ENCODE measurements at places on chromosomes 5 and 9.
A peak's percentile ranks its signal among the peaks of the same experiment; 100 is the strongest.

DNA sequence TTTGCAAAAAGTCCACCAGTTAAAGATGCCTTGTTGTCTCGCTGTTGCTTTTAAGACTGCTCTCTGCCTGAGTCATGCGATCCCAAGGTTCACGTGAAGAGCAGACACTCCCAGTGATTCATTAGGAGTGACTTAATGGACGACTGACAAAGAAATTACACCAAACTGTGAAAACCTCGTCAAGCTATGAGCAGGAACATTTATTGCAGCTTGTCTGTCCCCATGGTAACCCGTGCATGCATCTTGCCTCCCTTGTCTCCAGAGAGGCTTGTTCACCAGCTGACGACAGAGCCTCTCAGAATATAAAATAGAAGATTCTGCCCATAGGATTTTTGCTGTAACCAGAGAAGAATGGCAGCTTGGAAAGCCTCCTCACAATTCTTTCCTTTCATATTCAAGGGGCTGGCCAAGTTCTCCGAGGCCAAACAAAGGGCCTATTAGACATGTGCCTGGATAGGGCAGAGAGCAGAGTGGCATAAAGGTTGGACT is 352.7 kb downstream of the SPOCK1 start:
- no peak for DNase-seq

DNA sequence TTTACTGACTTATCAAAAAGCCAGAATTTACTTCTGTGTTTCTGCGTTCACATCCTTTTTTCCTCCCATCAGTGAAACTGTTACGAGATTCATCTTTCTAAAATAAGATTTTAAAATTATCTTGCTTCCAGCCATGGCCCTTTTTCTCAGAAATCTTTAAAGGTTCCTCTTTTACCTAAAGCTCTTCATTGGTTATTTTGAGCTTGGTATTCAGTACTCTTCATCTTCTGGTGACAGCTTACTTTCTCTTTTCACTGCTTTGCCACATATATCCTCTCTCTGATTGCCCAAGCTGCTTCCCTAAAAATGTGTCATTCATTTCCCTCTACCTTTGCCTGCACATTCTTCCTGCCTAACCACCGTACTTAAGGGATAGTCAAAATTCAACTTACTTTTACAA is 32.3 kb downstream of the TGFBR1 start:
- DNase-seq = no peak

DNA sequence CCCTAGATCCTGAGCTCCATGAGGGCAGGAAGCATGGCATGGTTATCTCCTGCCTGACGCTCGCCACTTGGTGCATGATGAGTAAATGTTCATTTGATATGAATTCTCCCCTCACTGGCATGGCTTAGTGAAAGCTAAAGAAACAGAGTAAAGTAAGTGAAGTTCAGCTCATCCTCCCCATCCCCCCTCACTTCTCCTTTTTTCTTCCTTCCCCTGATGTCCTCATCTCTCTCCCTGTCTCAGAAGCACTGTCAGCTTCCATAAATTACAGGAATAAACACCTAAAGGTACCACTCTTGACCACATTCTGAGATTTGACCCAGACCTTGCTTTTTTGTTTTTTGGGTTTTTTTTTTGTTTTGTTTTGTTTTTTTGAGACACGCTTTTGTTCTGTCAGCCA is 73.3 kb downstream of the SNX18 start:
- no peak for DNase-seq

GRCh38 chr9:96068511-96068910 is 193.0 kb downstream of the ERCC6L2 start:
- DNase-seq = no peak

DNA sequence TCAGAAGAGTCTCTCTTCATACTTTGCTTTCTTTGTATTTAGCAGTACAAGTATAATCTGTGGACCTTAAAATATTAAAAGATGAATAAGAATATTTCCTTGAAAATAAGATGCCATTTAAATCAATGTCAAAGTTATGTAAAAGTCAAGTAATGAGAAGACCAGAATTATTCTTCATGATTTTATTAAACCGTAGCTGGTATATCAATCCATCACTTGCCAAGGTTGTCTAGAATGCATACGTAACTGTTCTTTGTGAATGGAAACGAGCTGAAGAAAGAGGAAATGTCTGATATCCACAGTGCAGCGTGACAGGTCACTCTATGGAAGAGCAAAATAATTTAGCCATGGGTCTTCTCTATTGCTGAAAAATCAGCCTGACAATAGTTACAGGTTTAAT is 488.7 kb upstream of the CCNG1 start:
- DNase-seq = no peak

DNA sequence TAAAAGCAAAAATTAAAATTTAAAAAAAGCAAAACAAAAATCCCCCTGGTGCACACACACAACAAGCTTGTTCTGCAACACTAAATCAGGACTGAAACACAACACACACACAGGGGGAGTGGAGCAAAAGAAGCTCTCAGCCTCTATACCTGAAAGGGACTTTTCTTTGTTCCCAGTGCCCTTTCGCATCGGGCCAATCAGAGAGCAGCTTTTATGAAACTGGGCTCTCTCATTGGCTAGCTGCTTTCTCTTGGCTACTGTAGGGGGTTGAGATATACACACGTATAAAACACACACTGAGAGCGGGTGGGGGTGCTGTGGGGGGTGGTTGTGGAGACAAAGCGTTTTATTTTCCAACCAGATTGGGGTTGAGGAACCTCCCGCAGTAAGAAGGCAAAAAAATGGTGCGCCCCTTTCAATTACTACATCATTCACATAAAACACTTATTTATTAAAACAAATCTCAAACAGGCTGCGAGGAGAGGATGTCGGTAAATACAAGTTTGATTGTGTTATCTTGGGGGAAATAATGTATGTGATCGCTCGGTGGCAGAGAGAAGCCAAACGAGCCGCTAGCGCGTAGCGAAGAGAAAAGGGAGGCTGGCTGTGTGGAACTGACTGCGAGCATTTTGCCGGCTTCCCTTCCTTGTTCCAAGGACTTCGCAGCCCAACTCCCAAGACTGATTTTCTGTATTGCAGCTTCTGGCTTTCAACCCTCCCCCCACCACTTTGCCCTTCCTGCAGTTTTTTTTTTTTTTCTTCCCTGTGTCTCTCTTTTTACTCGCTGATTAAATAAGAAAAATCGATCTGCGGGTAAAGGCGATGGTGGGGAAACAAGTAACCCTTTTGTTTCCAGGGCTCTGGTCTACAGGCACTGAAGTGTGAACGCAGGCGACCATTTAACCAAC is 2.5 kb upstream of the ZNF608 start:
- peak; percentile 95 for DNase-seq

- no peak for DNase-seq
These were observed 27.5 kb upstream of the UBTD2 start for GRCh38 chr5:172311026-172311425.

GRCh38 chr5:95162231-95162992 is 122.5 kb downstream of the MCTP1 start:
- DNase-seq = no peak

- DNase-seq = no peak
These were observed 215.1 kb upstream of the NREP start for GRCh38 chr5:111972080-111972479.

DNA sequence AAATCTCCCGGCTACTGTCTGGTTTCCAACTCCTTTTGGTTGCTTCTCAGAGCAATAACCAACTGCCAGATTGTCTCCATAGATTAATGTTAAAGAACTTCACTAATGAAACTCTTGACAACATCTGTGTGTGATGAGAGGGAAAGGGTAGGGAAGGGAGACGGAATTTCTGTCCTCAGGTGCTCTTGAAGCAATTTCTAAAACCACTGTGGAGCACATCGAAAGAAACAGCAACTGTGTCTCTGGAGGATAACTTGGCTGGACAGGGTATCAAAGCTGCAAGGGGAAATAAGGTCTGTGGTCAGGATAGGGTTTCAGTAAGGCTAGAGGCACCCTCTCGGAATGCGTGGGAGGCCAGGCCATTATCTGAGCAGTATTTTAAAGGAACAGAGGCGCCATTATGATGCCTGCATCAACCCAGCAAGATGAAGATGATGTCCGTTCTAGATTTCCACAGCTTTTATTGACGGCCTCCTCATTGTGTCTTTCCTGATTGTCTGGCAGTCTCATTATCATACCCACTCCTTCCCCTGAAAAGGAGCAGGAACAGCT is 76.6 kb downstream of the RORB start:
- no peak for DNase-seq

GRCh38 chr9:96136992-96137670 is 164.8 kb downstream of the HSD17B3 start:
- no peak for DNase-seq

GRCh38 chr5:31464081-31464480 is 67.8 kb downstream of the DROSHA start:
- DNase-seq = no peak

DNA sequence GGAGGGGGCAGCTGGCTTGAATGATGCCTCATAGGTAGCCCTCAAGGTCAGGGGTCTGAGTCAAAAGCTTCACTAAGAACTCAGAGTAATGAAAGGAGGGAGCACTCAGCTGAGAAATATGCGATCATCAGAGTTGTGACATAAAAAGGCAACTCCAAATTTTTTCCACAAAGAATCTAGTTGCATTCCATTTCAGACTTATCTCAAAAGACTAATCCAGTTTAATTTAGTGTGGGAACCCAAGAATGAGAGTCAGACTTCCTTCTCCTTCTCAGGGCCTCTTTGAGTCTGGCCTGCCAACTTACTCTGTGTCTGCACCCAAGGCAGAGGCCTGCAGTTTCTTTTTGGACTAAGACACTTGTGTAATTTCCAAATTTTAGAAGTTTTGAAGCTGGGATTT is 34.7 kb downstream of the GABRP start:
- no peak for DNase-seq

DNA sequence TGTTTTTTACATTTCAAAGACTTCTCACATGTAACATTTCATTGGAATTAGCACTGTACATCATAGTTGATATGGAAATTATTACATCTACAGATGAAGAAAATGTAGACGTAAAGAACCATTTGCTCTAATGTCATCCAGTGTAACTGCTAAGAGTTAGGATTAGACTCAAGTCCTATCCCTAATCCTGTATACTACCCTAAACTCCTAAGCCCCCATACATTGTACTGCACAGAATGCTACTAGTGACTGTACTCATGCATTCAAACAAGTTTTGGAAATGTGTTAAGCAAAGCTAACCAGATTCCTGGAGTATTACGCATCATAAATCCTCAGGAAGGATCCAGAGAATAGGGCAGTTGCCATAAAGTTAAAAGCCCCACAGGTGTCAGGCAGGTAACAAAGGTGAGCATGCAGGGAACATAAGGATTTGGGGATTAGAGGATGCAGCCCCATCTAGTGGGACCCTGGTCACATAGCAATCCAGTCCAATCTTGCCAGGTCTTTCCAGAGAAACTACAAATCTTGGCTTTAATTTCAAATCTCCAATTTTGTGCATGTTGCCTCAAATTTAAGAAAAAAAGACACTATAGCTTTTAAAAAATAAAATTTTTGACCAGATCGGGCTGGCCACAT is 32.0 kb downstream of the HAVCR1 start:
- DNase-seq = no peak

DNA sequence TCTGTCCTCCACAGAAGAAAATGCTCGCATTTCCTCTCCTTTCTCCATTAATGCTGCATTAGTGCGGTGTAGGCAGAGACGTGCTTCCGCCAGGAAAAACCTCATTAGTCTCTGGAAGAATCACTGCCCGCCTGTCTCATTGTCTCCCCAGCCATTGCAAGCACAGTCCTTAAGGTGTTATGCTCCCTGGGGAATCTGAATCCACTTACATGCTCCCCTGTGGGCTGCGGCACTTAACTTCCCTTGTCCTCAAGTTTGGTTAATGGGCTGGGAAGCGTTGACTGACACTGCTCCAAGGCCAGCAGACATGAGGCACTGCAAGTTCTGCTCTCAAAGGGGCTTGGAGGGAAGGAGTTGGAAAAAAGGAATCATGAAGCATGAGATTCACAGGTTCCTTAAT is 41.6 kb downstream of the TARS1 start:
- DNase-seq = no peak

DNA sequence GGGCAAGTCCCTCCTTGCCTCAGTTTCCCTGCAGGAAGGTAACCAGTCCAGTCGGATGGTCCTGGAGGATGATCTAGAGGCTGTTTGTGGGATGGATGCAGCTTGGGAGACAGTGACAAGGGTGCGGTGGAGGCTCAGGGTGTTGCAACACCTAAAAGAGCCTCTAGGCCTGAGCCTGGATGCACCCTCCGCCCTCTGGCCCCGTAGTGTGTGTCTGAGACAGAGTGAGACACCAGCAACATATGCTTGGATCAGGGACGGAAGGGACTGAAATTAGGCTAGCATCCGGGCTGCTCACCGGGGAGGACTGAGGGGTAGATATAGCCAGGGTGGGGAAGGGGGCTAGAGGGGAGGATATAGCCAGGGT is 1.1 kb downstream of the CRAT start:
- no peak for DNase-seq

GRCh38 chr9:93702261-93702660 is 125.9 kb downstream of the PHF2 start:
- DNase-seq = no peak

GRCh38 chr5:133403741-133404364 is 208.5 kb downstream of the FSTL4 start:
- DNase-seq = no peak

GRCh38 chr5:131988601-131989000 is 22.9 kb downstream of the ACSL6 start:
- DNase-seq = no peak

DNA sequence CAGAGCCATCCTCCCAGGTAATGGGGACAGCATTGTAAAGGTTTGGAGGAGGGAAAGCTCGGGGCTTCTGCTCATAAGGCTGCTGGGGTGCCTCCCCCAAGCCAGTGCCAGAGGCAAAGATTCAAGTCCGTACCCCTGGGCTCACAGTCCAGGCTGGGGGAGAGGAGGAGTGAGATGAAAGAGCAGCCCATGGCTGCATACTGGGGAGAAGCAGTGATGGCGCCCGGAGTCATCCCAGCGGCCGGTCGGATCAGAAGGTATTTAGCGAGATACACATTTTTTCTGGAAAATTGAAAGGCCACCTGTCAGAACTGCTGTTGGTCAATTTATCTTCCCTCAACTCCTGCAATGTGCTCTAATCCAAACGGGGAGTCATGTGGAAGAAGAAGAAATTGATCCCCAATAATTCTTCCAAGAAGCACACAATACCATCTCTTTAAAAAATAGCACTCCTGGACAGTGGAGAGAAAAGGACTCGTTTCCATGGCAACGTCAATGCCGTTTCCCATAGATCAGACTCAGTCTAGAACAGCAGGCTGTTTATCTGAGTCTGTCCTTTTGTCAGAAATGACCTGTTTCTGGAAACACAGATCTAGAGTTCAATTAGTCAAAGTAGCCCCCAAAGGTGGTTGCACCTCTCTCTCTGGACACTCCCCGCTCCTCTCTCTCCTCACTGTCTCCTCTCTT is 65.9 kb downstream of the NSG2 start:
- DNase-seq = no peak
